Neural crest cell (in vitro differentiated cells): ENCODE measurements at places on chromosomes 7 and 10.

DNA sequence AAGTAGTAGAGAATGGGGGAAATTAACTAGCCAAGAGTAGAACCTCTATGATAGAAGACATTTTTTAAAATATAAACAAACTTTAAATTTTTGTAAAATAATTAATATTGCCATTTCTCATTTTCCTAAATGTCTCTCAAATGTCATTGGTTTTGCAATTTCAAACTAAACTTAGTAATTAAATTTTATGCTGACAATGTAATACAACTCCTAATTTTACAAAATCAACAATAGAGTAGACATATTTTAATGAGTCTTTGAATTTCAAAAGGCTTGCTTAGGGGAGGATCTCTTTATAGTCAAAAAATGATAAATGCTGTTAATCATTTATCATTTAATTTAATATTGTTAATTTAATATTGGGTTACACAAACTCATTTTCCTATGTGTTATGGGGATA, 81.8 kb downstream of the ZWINT start:
- no peak for DNase-seq

DNA sequence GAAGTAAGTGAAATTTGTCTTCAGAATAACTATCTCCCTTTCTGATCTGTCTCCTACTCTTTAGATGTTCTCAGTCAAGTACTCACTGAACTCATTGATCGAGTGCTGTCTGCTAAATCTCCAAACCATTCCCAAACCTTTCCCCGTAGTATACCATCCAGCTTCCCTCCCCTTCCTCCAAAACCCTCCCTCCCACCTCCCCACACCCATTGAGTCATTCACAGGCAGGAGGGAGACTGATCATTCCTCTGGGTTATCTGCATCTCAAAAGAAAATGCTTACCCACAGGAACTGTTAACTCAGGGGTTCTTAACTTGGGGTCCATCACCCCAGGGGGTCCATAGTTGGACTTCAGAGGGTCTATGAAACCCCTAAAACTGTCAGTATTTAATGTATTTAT, 37.4 kb downstream of the GOT1 start:
- DNase-seq, result no peak

GRCh38 chr7:92460109-92460508, 12.8 kb downstream of the GATAD1 start:
- no peak for DNase-seq

DNA sequence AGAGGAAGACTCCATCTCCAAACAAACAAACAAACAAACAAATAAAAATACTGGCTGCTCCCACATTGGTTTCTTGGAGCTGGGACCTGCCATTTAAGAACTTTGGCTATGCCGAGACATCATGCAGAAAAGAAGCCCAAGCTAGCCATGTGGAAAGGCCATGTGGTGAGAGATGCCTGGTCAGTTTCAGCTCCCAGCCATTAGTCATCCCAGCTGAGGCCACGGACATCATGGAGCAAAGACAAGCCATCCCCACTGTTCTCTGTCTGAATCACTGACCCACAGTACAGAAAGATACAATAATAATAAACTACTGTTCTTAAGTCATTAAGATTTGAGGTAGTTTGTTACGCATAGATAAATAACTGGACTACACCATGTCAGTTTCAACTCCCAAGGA, 70.0 kb upstream of the PCBD1 start:
- DNase-seq, result no peak

- no peak for DNase-seq
These were observed 38.0 kb downstream of the EGFR start for GRCh38 chr7:55056577-55057480.

DNA sequence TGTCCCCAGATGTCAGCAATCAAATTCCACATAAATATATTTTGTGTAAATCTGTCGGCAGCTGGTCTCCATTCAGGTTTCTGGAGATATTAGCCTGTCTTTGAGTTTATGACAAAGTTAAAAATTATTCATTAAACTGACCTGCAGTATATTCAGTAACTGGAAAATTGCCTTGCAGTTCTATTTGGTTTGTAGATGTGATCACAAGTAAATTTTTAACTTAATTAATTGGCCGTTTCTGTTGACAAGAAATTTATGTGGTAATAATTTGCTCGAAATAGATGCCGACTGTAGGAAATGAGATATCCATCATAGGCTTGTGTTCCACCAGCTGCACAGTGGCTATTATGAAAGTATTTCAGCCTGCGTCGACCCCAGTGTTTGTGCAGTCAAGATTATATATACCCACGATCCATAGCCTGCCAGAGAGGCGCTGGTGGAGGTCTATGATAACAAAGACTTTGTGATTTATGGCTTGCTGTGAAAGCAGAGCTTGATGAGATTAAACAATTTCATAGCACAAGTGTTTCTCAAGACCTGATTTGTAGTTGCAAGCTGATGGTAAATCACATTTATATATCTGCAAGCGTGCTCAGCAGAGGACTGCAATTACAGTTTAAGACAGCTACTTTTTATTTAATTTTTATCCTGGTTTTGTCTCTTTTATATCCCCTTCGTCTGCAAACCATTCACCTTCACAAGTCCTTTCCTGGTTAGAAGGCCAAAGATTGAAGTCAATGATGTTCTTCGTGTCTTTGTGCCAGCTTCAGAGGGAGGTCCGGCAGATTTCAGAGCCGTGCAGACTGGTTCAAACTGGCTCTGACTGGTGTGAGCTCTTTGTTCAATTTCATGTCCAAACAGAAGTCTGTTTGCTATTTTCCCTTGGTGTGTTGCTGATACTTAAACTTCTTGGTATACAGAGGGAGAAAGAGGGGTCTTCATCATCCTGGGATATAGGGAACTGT, 850.9 kb downstream of the LRMDA start:
- no peak for DNase-seq

DNA sequence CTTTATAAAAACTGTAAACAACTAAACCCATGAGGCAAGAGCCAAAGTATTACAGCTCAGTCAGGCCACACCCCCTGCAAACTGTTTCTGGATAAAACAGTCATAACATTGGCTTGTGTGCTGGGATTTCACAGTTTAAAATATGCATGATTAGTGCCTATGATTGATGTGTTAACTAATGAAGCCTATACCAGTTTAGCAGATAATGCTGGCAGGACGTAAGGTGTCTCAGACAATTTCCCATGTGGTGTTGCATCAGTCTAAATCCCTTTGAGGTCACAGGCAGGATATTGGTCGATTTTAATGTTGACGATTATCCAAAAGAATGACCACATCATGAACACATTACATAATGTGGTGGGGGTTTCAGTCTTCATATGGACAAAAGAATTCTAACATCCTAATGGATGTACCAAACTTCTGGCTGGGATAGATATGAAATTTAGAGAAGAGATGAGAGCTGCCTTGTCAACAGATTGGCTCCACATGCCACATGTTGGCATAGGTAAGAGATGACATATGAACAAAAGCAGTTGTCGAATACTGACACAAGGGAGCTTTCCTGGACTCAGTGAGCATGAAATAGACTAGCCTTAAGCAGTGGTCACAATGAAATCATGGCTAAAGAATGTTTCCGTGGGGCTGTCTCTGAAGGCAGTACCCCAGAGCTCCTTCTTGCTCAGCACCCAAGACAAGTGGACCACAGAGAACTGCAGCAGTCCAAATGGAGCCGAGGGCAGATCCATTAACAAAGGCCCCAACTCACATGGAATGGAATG, 445.6 kb downstream of the GFRA1 start:
- DNase-seq, result no peak

GRCh38 chr10:78937800-78938694, 130.7 kb upstream of the ZMIZ1 start:
- no peak for DNase-seq

GRCh38 chr7:71987200-71987767, 424.9 kb downstream of the CALN1 start:
- DNase-seq, result no peak

- DNase-seq, result no peak
These were observed 11.8 kb upstream of the SGPL1 start for GRCh38 chr10:70803775-70804420.

DNA sequence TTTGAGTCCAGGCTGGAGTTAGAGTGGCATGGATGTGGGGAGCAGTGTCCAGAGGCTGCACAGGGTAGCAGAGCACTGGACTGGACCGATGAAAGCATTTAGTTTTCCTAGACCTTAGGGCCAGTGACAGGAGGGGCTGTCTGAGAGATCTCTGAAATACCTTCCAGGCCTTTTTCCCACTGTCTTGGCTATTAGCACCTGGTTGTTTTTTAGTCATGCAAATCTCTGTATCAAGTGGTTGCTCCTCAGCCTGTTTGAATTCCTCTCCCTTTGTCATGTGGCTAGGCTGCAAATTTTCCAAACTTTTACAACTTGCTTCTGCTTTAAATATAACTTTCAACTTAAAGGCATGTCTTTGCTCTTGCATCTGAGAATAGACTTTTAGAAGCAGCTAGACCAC, 504.3 kb upstream of the VSTM2A start:
- DNase-seq, result no peak

DNA sequence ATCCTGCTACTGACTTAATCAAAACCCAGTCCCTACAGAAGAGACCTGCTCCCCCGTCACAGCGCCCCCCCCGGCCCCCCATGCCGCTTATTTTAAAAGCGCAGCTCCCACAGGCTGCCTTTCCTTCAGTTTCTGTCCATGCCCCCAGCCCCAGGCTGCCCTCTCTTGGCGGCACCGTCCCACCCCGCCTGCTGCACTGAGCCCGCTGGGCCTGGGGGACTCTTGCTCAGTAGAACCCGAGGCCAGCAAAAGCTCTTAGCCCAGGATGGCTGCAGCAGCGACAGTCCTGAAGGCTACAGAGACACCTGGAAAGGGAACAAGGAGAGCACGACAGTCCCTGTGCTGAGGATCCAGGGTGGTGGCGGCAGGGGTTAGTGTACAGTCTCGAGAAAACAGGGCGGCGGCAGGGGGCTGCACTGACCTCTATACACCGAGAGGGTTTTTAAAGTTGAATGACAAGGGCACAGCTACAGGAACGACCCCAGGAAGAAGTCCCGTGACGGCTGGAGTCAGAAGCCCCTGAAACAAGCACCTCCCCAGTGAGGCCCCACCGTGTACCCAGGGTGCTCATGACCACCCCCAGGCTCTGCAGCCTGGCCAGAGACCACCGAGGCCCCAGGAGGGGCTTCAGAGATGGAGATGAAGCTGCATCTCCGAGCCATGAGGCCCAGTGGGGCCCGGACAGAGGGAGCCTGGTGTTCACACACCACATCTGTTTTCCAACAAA, 54.4 kb downstream of the ZRANB1 start:
- no peak for DNase-seq

DNA sequence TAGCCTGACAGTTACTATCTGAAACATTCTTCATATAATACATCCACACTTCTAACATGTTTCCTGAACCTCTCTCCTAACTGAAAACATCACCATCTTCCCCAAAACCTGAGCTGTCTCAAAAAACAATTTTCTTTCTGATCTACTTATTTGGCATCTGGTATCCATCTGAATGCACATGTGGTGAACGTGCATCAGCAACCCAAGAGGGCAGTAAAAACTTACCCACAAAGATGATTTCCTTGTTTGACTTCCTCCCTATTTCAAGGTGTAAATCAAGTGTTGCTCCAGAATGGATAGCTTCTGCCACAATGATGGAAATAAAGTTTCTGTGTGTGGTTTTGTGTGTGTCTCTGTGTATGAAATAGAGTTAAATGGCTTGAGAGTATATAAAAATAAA, 500.4 kb downstream of the MAGI2 start:
- DNase-seq, result no peak

GRCh38 chr7:158910254-158911053, 54.1 kb downstream of the DYNC2I1 start:
- DNase-seq, result no peak

DNA sequence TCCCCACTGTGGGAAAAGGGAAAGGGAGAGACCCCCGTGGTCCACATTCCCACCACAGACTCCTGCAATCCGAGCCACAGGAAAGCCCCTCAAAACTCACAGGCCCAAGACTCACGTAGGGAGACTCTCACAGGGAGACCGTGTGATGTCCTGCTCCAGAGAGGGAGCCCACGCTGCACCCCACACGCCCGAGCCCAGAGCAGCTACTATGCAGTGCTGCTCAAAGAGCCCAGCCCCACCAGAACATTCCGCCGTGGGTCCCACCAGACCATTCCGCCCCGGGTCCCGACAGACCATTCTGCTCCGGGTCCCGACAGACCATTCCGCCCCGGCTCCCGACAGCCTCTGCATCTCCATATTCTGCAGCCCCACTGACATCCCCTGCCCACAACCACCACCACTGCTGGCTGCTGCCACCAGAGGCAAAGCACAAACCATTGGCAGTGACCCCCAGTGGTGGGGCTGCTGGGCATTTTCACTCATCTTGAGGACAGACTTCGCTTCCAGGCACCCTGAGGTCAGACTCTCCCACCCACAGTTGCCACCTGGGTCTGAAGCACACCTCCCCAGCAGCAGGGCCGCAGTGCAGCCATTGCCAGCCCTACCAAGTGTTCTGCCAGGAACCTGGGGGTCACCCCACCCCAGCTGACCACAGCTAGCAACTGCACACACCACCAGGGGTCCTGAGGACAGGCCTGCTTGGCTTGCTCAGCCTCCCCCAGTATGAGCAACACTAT, 625.4 kb upstream of the FOXK1 start:
- no peak for DNase-seq

- no peak for DNase-seq
These were observed 48.5 kb downstream of the PLCE1 start for GRCh38 chr10:94042001-94042833.

DNA sequence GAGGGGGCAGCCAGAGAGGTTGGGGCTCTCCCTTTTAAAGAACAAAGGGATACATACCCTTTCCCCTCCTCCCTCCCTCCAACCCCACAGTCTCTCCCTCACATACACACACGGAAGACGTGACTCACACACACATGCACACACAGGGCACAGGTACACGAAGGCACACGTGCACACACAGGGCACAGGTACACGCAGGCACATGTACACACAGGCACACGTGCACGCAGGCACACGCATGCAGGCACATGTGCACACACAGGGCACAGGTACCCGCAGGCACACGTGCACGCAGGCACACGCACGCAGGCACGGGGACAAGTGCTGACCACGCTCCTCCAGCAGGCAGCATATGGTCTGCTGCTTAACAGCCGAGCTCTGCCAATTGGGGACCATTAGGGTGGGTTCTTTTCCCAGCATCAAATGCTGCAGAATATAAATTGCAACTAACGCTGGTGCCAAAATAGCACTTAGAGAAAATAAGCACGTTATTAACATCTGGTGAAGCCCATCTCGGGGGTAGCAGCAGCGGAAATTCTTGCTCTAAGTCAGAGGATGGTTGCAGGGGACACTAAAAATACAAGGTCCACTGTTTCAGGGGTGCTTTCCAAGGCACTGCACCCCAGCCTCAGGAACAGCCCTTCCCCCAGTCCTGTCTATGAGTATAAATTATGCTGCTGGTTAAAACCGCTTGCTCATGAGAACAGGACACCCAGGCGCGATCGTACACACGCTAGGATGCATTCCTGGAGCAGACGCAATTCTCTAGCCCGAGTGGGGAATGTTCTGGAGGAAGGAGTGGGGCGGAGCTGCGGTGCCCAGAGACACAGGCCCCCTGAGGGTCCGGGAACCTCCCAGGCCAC, 55.2 kb upstream of the TNRC18 start:
- no peak for DNase-seq

- no peak for DNase-seq
These were observed 809 bp downstream of the HOXA9 start for GRCh38 chr7:27164367-27165088.
